ENCODE measurements at places on chromosomes 1 and 21.
A peak's percentile ranks its signal among the peaks of the same experiment; 100 is the strongest.

DNA sequence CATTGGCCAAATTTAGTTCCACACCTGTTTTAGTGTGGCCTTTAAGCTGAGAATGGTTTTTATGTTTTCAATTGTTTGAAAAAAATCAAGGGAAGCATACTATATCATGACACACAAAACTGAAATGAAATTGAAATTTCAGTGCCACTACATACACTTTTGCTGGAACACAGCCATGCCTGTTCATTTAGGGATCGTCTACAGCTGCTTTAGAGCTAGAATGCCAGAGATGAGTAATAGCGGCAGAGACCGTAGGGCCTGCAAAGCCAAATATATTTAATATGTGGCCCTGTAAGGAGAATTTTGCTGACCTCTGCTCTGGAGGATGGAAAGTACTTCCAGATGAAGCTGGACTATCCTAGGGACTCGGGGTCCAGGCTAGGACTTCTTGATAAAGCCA lies 62.5 kb upstream of the LYST start:
- no peak for DNase-seq

GRCh38 chr1:110123224-110123623 lies 11.0 kb downstream of the UBL4B start:
- no peak for DNase-seq

- no peak for DNase-seq
Measured at GRCh38 chr1:9749361-9749760, 74.4 kb downstream of the CLSTN1 start.

DNA sequence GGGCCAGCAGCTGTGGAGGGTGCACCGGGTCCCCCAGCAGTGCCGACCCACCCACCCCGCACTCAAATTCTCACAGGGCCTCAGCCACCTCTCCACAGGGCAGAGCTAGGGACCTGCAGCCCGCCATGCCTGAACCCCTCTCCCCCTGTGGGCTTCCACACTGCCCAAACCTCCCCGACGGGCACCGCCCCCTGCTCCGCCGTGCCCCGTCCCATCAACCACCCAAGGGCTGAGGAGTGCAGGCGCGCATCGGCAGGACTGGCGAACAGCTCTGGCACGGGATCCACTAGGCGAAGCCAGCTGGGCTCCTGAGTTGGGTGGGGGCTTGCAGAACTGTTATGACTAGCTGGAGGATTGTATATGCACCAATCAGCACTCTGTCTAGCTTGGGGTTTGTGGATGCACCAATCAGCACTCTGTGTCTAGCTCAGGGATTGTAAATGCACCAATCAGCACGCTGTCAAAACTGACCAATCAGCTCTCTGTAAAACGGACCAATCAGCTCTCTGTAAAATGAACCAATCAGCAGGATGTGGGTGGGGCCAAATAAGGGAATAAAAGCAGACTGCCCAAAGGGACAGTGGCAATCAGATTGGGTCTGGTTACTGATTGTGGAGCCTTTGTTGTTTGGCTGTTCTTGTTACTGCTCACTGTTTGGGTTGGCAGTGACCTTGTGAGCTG lies 12.4 kb upstream of the RCAN3 start:
- DNase-seq, result no peak

DNA sequence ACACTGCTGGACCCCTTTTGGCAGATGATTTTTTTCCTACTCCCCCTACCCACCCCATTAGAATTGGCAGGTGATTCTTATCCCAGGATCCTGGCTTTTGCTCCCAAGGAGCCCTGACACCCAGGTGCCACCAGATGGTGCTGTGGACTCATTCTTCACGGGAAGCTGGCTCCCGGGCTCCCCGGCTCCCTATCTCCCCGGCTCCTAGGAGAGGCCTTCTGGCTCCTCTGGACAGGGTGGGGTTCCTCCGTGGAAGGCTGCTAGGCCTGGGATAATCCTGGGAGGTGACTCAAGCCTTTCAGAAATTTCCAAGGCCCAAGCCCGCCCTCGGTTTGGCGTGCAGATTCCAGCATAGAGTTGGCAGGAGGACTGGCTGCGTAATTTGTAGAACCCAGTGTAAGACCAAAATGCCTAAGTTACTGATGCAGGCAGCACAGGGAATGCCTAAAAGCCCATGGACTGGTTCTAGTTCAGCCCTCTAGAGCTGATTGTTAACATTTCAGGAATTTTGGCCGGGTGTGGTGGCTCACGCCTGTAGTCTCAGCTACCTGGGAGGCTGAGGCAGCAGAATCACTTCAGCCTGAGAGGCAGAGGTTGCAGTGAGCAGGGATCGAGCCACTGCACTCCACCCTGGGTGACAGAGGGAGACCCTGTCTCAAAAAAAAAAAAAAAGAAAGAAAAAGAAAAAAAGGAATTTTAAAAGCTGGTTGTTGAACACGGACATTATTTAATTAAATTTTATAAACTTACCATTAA lies 6.8 kb upstream of the BSDC1 start:
- DNase-seq, result peak; percentile 23

- DNase-seq, result no peak
Measured at GRCh38 chr1:14919751-14920150, 233.8 kb upstream of the TMEM51 start.

GRCh38 chr1:206864939-206865671 lies at the start of gene IL20:
IL20 (plus strand) TSS chr1:206865623; CDS start chr1:206865853, 230 bp downstream.
- DNase-seq, result peak; percentile 76

- DNase-seq, result no peak
Measured at GRCh38 chr1:52439976-52440375, 35.6 kb downstream of the PRPF38A start.

DNA sequence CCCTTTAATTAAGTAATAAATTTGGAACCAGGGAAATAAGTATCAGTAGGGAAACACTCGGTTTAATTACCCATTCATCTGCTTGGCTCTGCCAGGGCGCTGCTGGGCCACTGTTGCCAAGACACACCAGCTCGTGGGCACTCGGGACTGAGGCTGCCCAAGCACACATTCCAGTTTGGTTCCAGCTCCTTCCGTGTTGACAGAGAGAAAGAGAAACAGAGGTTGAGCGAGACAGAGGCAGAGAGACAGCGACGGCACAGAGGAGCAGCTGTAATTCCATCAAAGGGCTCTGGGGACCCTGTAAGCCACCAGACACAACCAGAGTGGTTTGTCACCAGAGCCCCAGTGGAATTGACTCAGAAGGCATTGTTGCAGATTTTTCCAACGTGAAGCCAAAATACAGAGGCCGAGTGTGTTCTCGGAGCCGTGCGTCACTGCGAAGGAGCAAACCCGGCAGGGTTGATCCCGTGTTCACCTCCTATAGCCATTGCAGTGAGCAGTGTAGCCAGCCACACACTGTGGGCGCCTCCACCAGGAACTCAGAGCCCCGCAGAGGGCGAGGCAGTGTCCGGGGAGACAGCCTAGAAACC lies 33.5 kb downstream of the SYF2 start:
- DNase-seq, result no peak

- no peak for DNase-seq
Measured at GRCh38 chr1:15948595-15949452, 27.1 kb downstream of the ZBTB17 start.

DNA sequence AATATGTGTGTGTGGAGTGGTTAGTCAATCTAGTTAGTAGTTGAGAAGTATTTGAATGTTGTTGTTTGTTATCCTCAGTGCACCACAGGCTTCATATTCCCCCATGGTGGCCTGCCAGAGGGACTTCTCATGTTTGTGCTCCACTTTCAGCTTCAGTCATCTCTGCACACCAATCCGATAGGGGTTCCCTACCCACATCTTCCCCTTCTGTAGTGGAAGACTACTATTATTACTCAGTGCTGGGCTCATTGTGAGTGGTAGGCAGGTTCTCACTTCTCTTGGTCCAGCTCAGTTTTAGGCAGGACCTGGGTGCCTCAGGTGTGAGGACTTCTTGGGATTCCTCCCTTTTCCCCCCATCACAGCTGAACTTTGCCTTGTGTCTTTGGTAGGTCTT lies 14.2 kb downstream of the MT1HL1 start:
- no peak for DNase-seq

- DNase-seq, result no peak
Measured at GRCh38 chr1:4868521-4868920, 214.1 kb downstream of the AJAP1 start.

GRCh38 chr1:55049914-55050278 lies 10.5 kb downstream of the PCSK9 start:
- DNase-seq, result no peak

- no peak for DNase-seq
Measured at GRCh38 chr1:230074762-230075161, 7.7 kb downstream of the GALNT2 start.

DNA sequence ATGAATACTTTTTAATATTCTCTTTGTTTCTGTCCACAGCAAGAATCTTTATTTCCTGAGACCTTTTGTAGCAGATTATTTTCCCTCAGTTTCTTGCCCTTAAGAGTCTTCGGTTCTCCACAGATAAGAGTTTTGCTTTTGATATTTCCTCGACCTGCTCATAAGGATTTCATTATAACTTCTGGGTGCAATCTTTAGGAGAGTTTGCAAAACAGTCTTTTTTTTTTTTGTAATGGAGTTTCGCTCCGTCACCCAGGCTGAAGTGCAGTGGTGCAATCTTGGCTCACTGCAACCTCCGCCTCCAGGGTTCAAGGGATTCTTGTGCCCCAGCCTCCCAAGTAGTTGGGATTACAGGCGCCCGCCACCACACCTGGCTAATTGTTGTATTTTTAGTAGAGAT lies 10.1 kb upstream of the UBE4B start:
- DNase-seq, result no peak

DNA sequence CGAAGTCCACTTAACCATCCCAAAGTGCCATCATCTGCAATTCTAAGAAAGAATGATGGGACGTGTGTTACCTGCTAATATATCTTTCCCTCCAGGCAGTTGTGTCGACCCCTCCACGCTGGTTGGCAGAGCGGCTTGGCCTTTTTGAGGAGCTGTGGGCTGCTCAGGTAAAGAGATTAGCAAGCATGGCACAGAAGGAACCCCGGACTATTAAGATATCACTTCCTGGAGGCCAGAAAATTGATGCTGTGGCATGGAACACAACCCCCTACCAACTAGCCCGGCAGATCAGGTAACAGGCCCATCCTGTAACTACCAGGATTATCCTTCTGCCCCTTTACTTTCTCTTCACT lies 520 bp downstream of the TARS2 start:
- DNase-seq, result no peak

DNA sequence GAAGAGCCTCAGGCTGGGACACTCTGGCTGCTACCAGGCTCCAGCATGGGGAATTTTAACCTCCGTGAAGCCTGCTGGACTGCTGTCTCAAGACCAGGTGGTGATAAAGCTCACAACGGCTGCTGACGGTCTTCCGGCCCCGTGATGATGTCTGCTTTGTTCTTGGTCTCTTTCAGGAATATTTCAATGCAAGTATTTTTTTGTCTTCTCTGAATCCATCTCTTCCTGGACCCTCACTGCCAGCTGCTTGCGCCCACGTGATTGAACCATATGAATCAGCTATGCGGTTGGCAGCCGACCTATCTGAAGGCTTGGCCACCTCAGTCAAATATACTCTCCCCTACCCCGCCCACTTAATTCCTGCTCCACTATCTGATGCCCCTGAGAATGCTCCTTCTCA lies 14.6 kb upstream of the SLC6A17 start:
- no peak for DNase-seq
